ENCODE measurements at places on chromosomes 5 and 9. TPM values are rescaled to one million over a fixed set of nuclear protein-coding genes. Genes with fewer than 3 reads are reported as not detected.
A peak's percentile ranks its signal among the peaks of the same experiment; 100 is the strongest.

Gene GABRP
- not detected for total RNA-seq

GRCh38 chr5:62969409-62970120 is 390.9 kb downstream of the LRRC70 start:
- no peak for DNase-seq
- no peak overlapping the region for H3K27ac ChIP-seq
- H3K36me3 ChIP-seq, result no peaks in the 10 kb centered on the region
- no peaks in the 10 kb centered on the region for H3K4me1 ChIP-seq

- H3K27ac ChIP-seq, result no peak overlapping the region
- no peak overlapping the region for H3K4me3 ChIP-seq
- DNase-seq, result no peak
- no peaks in the 10 kb centered on the region for H3K4me1 ChIP-seq
Measured at GRCh38 chr5:36482812-36483211, 123.6 kb upstream of the SLC1A3 start.

- DNase-seq, result no peak
- H3K36me3 ChIP-seq, result no peaks in the 10 kb centered on the region
- H3K4me3 ChIP-seq, result no peak overlapping the region
- no peak overlapping the region for H3K27ac ChIP-seq
- H3K4me1 ChIP-seq, result no peaks in the 10 kb centered on the region
- no peaks in the 10 kb centered on the region for H3K27me3 ChIP-seq
Measured at GRCh38 chr5:145633474-145633873, 201.7 kb downstream of the PRELID2 start.

- no peak overlapping the region for H3K27ac ChIP-seq
- no peaks in the 10 kb centered on the region for H3K36me3 ChIP-seq
- DNase-seq, result no peak
- no peaks in the 10 kb centered on the region for H3K4me1 ChIP-seq
Measured at GRCh38 chr5:139798883-139799282, 3.3 kb downstream of the PSD2 start.

DNA sequence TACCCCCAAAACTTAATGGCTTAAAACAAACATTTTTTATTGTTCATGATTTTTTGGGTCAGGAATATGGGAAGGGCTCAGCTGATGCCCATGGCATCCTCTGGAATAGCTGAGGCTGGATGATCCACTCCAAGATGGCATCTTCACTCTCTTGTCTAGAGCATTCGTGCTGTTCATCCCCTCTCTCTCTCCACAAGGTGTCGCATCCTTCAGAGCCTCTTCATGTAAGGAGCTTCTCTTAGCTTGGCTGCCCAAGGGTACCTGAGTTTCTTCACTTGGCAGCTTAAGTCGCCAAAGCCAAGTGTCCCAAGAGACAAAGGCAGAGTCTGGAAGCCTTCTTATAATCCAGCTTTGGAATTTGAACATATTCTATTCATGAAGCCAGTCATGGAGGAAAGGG is 294.7 kb downstream of the CHSY3 start:
- H3K36me3 ChIP-seq, result no peaks in the 10 kb centered on the region
- H3K4me1 ChIP-seq, result no peaks in the 10 kb centered on the region
- DNase-seq, result no peak
- no peak overlapping the region for H3K4me3 ChIP-seq

GRCh38 chr9:130770679-130771442 is 64.2 kb upstream of the ABL1 start:
- no peaks in the 10 kb centered on the region for H3K36me3 ChIP-seq
- peak; percentile 63 for DNase-seq
- H3K27me3 ChIP-seq, result no peaks in the 10 kb centered on the region
- peaks cover 10% of the 10 kb centered on the region for H3K4me1 ChIP-seq
- no peak overlapping the region for H3K27ac ChIP-seq
- no peak overlapping the region for H3K4me3 ChIP-seq

Measured in activated CD4-positive, alpha-beta T cell treated with anti-CD3 and anti-CD28 coated beads, Interleukin-2, amount 10 ng/mL, durations not matched to agents 24 days and 14 days (primary cell).